ENCODE measurements at places on chromosomes 5 and 9.

DNA sequence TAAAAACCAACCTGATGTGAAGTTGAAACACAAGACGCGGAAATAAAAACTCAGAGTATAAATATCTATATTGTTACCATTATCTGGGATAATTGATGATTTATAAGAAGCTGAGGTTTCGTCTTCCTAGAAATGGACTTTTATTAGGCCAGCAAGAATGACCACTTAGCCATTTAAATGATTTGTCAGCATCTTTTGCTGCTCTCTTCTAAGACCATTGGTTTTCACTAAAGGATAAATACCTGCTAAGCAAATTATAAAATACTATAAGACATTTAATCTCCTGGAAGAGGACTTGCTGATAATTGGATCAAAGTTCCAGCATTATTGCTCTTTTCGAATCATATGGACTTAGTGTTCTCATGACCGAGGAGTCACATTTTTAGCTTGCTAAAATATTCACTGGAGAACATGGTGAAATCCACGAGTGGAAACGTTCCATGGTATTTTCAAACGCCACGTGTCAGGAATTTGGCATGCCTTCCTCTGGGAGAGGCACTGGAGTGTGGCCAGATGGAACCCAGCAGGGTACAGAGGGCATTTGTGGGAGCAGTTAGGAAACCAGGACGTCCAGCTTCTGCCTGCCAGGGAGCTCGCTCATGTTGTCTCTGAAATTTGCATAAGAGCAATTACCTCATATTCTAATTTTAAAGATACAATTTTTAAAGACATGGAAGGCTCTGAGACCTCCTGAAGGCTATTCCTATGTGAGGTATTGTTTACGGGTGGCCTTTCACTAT is 43.1 kb downstream of the TNFAIP8 start:
- DNase-seq = peak; percentile 70

DNA sequence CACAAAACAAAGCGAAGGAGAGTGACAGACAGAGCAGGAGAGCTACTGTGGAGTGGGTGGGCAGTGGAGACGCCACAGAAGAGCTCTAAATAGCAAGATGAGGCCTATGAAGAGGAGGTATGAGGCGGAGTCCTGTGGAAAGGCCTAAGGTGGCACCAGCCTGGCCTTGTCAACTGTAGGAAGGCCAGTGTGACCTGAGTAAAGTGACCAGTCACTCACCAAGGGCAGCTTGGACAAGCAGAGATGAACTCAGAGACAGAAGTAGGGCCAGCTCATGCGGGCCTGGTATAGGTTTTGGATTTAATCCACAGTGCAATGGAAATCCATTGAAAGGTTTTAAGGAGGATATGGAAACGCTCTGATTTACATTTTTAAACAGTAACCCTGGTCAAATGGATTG is 23.8 kb upstream of the SH3RF2 start:
- DNase-seq = no peak

DNA sequence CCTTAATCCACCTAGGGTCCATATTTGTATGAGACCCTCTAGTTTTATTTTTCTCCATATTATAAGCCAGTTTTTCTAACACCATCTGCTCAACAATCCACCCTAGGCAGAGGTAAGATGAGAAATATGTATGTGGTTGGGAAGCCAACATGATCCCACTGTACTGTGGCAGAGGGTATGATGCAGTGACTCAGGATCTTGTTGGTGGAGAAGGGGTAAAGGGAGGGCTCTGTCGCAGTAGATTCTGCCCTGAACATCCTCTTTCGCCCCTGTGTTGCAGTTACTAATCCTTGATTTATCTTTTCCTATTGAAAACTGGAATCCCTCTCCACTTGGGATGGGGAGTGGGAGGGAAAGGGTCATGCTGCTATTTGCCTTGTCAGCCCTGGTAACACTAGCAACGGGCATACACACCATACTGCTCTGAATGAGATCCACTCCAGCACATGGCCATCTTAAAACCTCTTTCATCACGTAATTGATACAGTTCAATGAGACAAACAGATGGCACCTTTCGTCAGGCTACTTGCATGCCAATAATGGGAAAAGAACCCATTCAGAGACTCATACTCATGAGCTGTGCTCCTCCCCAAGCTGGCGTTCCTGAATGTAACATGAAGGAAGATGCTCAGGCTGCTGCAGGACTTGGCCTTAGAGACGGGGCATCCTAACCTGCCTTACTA is 63.0 kb downstream of the ADAMTS12 start:
- no peak for DNase-seq

GRCh38 chr9:11701706-11702105 is 991.5 kb upstream of the TYRP1 start:
- no peak for DNase-seq

GRCh38 chr5:137441476-137441875 is 57.6 kb downstream of the SPOCK1 start:
- no peak for DNase-seq

- DNase-seq = peak; percentile 92
Observed at GRCh38 chr5:171387970-171388815, 544 bp downstream of the NPM1 start.

- no peak for DNase-seq
Observed at GRCh38 chr5:33601881-33602280, 161.1 kb downstream of the TARS1 start.

- DNase-seq = no peak
Observed at GRCh38 chr5:145981589-145982571, 45.5 kb downstream of the SH3RF2 start.

DNA sequence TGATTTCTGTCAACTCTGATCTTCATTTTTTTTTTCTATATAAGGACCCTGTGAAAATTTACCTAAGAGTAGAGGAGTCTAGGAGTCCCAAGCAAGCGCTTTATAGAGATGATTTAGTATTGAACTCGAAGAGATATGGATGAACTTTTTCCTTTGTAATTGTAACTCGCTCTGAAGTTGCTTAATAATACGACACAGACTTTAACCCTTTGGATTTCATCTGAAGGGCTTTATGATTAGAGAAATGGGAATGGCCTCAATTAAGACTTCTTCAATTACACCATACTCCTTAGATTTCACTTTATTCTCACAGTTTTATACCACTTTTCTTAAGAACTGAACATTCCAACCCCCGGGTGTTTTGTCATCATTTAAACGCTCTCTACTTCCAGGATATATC is 647.7 kb downstream of the HTR1A start:
- no peak for DNase-seq

DNA sequence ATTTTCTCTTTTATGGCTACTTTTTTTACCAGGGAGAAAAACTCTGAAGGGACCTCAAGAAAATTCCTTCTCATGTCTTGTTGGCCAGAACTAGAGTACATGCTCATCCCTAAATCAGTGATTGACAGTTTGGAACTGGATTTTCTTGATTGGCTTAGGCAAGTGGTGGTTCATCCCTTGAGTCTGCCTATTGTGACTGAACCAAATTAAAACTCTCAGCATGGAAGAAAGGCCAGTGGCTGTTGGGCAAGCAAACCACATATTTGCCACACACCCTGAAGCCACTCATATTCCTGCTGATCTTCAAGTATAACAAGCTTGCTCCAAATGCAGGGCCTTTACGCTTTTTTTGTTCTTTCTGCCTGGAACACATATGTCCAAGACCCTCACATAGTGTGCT is 7.2 kb upstream of the HOMER1 start:
- DNase-seq = no peak

DNA sequence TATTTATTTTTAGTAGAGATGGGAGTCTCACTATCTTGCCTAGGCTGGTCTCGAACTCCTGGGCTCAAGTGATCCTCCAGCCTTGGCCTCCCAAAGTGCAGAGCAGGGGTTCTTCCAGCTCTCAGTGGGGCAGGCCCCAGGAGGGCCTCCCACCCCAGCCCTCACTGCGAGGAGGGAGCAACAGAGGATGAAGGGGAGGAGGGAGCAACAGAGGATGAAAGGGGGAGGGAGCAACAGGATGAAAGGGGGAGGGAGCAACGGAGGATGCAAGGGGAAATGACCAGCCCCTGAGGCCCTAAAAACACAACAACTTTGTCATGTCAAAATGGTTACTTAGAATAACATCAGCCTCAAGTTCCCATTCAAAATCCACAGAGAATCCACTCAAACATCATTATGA is 10.0 kb downstream of the TRIM14 start:
- no peak for DNase-seq

GRCh38 chr5:126919566-126919965 is 110.8 kb downstream of the MARCHF3 start:
- no peak for DNase-seq

- peak; percentile 76 for DNase-seq
Observed at GRCh38 chr5:127029581-127030258, 638 bp downstream of the MARCHF3 start.

DNA sequence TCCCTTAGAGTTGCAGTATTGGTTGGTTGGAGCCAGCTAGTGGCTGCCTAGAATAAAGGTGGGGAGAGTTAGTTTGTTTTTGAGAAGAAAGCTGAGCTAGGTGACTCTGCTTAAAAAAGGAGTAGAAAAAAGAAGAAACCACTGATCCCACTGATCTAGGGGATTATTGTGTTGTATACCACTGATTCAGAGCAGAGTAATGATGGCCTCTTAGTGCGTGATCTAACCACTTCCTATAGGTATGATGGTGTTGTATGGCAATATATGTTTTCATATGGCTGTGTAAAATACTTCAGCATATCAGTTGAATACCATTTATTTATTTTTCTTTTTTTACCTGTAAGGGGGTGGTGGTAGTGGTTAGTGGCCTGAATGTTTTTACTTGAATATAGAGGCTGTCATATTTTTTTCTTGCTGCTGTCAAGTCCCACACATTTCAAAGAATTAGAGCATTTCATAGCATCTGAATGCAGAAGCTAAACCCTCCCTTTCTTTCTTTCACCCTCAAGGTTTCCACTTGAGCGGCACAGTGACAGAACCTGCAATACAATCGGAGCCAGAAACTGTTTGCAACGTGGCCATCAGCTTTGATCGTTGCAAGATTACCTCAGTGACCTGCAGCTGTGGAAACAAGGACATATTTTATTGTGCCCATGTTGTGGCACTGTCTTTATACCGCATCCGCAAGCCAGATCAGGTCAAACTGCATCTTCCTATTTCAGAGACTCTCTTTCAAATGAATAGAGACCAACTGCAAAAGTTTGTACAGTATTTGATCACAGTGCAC is 140.3 kb downstream of the ZSWIM6 start:
- no peak for DNase-seq

GRCh38 chr5:54610197-54610944 is 92.8 kb downstream of the SNX18 start:
- DNase-seq = no peak

- DNase-seq = no peak
Observed at GRCh38 chr5:3778945-3779344, 183.3 kb downstream of the IRX1 start.

- no peak for DNase-seq
Observed at GRCh38 chr5:44774279-44774880, 34.4 kb upstream of the MRPS30 start.

DNA sequence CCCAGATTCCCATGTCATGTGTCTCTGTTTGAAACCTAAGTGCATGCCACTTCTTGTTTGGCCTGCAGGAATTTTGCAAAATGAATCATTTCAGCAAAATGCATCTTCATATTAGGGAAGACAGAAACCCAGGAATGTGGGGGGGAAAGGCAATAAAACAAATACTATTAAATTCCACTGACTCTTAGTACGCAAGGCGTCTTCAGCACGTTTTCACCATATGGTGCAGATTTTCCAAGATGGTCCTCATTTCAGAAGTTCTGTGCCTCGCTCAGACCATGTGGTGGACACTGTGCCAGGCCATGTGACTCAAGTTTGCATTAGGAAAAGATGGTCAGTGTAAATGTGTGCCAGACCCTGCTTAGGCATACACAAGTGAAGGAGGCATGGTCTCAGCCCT is 184.0 kb downstream of the ACTL7B start:
- no peak for DNase-seq

GRCh38 chr9:130920762-130921299 is 18.2 kb downstream of the FIBCD1 start:
- DNase-seq = no peak

DNA sequence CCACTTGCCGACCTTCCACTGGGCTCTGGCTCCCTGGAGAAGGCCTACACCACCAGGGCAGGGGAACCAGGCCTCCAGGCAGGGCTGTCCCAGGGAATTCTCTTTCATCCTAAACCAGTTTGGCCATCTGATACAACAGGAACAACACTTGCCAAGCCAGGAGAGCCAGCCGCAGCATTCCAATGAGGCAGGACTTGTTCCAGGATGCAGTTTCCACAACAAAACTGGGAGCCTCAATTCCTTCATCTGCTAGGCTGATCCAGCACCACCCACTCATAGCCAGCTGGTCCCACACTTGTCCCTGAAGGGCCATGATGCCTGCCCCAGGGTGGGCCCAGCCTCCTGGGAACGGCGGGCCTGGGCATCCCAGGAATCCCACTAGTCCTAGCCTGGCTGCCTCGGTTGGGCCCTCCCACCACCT is 26.0 kb downstream of the BICD2 start:
- peak; percentile 62 for DNase-seq

DNA sequence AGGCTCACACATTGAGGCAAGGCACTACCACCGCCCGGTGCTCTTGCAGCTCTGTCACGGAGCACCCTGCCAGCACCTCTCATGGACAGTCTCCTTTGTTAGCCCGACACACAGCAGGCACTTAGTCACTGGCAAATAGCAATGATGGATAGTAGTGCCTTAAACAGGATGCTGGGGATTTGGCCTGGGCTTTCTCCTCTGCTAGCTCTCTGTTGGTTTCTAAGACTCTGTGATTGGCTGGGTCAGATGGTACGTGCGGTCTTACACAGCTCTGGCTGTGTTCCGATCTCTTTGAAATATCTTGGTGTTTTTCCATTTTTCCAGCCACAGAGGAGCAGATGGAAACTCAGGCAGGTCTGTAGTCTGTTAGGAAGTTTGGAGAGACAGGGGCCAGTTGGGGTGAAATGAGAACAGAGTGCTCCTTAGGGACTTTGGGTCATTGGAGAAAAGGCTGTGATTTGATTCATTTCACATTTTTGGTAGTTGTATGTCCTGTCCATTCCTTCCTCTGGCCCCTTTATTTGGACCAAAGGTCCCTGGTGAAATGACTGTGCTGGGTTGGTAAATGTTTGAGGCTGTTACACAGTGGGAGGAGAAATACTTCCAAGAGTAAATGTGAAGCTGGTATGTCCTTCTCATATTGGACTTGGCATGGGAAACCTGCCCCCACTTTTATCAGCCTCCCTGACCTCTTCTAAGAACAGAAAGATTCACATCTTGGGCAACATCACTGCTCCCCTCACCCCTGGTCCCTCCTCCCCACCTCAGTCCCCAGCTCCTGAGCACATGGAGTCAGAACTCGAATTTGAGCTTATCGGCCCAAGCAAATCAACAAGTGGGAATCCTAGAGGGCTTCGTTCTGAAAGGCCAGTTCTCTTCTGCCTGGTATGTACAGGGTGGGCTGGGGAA is 3.4 kb downstream of the SMIM3 start:
- DNase-seq = no peak

DNA sequence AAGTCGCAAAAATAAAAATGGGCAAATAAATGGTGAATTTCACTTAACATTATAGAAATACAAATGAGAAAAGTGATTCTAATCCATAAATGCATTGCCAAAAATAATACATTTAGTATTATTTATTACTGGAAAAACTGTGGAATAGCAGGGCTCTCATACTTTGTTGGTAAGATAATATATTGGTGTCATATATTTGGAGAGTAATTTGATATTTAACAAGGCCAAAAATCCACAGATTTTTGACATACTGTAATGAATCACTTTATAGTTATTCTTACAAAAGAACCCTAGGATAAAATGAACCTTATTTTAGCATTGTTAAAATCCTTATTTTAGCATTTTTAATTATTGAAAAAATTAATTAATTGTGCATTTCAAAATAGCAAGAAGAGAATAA is 397.2 kb upstream of the DAB2 start:
- no peak for DNase-seq

GRCh38 chr5:3329427-3329826 is 266.2 kb upstream of the IRX1 start:
- DNase-seq = no peak
